T-helper 17 cell (primary cell): ENCODE measurements at places on chromosomes 13 and 19.
A peak's percentile ranks its signal among the peaks of the same experiment; 100 is the strongest.

- DNase-seq = no peak
These were observed 402 bp downstream of the ZSWIM9 start for GRCh38 chr19:48170817-48171347.

GRCh38 chr13:99406799-99407201 lies 94.5 kb upstream of the TM9SF2 start:
- DNase-seq = no peak

DNA sequence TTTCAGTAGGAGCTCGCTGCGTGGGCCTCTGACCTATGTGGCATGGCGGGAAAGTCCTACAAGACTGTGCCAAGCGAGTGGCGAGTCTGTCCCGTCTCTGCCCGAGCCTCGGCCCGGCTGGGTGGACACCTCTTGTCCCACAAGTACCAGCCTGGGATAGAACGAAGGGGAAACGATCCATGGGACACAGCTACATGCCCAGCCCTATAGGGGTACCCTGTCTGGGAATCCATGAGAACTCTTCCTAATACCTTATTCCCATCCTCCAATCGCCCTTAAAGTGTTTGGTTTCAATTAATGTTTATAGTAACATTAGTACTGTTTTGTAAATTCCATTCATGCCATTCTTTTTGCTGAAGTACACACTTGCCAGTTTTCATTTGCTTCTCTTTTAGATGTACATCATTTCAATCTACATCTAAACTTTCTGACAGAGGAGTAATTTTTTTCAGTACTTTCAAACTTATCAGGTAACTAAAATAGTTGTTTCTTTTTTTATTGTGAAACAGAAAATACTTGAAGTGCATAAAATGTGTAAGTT lies 667 bp upstream of the ZNF790 start:
- no peak for DNase-seq

- no peak for DNase-seq
These were observed 803 bp downstream of the FLT3 start for GRCh38 chr13:28099396-28100149.

GRCh38 chr13:47252627-47253026 lies 355.8 kb upstream of the HTR2A start:
- no peak for DNase-seq

GRCh38 chr13:39862900-39863299 lies 207.4 kb downstream of the COG6 start:
- no peak for DNase-seq

DNA sequence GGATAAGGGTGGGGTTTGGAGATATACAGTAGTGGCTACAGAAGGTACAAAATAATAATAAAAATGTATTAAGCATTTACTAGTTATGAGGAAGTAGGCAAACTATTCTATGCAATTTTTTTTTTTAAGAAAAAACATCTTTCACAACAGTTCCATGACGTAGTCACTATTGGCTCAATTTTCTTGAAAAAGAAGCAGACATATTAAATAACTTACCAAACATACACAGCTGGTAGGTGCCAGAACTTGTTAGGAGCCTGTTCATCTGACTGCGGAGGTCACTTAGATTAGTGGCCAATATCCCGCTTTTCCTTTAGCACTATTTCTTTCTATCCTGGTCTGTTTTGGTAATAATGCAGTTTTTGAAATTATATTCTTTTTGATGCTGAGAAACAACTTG lies 593.5 kb downstream of the KCTD12 start:
- no peak for DNase-seq

DNA sequence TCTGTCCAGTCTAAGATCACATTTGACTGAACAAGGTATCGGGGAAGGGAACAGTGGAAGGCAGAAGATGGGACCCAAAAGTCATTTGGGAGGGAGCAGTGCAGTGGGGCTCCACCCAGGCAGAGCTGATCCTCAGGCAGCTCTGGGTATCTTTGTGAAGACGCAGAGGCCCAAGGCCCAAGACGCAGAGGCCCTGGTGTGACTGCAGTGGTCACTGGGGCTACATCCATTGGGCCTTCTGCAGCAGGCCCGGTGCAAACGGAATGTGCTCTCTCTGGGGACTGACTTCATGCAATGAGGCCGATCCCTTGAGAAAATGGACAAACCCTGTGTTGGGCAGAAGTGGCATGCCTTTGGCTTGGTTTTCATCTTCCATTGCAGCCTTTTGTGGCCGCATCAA lies 463.4 kb upstream of the ZNF507 start:
- no peak for DNase-seq

DNA sequence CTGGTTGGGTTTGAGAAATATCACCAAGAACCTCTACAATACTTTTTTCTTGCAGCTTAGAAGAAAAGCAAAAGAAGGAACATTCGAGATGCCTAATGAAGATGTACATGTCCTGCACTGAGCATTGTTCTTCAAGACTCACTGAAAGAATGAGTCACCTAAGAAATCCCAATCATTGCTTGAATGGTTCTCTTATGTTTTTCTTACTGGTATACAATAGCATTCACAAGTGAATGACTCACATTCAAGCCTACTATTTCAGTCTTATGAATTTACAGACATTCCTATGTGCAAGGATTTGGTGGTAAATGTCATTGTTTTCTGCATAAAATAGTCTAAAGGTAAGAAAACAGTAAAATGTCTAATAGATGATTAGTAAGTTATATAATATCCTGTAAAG lies 594.6 kb downstream of the PCDH9 start:
- no peak for DNase-seq

GRCh38 chr13:50531917-50532899 lies 311.3 kb downstream of the DLEU7 start:
- DNase-seq = no peak

DNA sequence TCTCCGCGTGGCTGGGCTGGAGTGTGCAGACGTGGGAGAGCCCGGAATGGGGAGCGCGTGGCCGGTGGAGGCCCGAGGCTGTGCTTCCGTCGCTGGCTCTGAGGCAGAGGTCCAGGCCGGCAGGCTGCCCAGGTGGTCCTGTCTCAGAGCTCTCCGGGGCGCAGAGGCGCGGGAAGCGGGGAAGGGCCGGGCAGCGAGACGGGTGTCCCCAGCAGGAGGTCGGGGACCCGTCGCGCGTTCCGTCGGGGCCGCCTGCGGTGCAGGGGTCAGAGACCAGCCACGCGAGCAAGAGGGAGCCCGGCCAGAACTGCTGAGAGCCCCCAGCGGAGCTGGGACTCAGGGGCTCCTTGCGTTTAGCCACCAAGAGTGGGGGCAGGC lies 1.3 kb upstream of the C1QTNF9 start:
- no peak for DNase-seq

DNA sequence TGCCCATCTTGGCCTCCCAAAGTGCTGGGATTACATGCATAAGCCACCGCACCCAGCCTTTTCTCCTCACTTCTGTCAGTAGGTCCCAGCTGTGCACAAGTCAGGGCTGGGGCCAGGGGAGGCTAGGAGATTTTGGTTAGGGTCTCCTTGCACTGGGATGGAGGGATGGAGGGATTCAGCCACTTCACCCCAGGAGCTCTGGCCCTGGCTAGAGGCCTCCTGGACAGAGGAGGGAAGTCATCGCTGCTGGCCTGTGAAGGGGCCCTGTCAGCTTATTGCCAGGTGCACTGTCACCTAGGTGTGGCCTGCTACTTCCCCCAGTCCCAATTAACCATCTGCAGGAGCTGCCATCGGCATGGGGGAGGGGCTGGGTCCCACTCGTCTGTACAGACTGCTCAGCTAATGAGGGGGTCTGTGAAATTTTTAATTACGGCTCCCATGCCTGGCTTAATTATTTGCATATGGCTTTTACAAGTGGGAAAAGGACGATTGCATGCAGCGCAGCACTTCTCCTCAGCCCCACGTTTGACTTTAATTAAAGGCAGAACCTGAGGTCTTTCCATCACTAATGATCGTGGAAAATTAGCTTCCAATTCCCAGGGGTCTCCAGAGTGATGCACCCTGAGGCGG lies 52.4 kb downstream of the CHST8 start:
- DNase-seq = no peak

GRCh38 chr19:7177926-7178325 lies 108.4 kb downstream of the ZNF557 start:
- no peak for DNase-seq

- DNase-seq = no peak
These were observed 54.1 kb downstream of the MRPL57 start for GRCh38 chr13:21230516-21230915.

DNA sequence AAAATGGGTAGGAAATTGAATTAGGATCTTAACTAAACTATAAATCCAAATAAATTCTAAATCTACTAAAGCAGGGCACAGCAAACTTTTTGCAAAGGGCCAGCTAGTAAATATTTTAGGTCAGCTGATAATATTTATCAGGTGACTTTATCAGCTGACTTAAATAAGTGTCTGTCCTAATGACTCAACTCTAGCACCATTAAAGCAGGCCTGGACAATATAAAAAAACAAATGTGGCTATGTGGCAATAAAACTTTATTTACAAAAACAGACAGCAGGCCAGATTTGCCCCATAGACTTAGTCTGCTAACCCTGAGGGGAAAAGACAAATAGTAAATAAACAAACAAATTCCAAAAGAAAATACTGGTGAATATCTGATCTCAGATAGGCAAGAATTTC lies 27.7 kb upstream of the DOCK9 start:
- DNase-seq = no peak

GRCh38 chr19:7505682-7506384 lies 10.1 kb upstream of the ZNF358 start:
- DNase-seq = no peak

- DNase-seq = no peak
These were observed 7.9 kb upstream of the SLC7A9 start for GRCh38 chr19:32877323-32877912.

DNA sequence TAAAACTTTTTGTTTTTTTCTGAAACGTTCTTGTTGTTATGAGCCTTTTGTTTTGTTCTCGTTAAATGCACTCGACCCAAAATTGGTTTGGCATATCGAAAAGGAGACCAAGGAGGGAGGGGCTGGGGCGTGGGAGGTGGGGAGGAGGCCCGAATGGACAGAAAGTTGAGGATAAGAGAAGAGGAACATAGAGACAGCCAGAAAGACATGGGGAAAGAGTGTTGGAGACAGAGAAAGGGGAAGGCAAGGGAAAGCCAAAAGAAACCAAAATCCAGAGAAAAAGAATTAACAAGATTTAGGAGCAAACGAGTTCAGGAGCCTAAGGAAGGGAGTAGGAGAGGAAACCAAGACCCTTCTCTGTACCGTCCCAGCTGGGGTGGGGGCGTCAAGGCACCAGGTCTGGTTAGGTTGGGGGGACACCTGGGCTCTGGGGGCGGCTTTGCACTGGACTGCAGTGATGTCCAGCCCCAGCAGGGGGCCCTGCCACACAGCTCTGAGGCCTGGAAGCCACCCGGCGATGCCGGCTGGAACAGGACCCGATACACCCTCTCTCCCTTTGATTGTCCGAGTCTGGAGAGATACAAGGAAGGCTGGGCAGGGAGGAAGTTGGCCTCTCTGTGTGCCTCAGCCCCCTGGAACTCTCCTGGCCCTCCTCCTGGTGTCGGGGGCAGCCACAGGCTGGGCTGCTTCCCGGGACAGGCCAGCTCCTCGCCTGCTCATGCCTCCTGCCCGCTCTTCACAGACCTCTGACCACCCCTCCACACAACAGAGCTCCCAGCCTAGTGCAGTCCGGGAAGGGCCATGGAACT lies 11.6 kb upstream of the ASF1B start:
- peak; percentile 44 for DNase-seq

DNA sequence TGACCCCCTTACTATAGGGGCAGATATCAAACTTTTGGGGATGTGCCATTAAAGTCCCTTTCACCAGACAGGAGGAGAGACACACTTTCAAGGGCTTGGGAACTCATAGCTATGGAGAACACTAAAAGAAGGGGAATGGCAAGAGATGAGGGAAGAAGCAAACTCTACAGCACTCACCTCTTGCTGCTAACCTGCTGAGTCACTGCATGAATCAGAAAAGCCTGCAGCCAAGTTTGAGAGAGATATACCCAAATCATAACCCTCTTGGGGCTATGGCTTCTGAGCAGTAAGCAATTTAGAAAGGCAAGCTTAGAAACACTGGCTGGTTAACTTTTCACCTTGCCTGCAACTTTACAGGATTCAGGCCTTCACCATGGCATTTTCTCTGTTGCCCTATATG lies 1028.0 kb downstream of the UQCRFS1 start:
- no peak for DNase-seq

GRCh38 chr13:88217883-88218282 lies 546.7 kb downstream of the SLITRK5 start:
- DNase-seq = no peak

GRCh38 chr13:33845572-33846302 lies 27.8 kb downstream of the RFC3 start:
- no peak for DNase-seq

DNA sequence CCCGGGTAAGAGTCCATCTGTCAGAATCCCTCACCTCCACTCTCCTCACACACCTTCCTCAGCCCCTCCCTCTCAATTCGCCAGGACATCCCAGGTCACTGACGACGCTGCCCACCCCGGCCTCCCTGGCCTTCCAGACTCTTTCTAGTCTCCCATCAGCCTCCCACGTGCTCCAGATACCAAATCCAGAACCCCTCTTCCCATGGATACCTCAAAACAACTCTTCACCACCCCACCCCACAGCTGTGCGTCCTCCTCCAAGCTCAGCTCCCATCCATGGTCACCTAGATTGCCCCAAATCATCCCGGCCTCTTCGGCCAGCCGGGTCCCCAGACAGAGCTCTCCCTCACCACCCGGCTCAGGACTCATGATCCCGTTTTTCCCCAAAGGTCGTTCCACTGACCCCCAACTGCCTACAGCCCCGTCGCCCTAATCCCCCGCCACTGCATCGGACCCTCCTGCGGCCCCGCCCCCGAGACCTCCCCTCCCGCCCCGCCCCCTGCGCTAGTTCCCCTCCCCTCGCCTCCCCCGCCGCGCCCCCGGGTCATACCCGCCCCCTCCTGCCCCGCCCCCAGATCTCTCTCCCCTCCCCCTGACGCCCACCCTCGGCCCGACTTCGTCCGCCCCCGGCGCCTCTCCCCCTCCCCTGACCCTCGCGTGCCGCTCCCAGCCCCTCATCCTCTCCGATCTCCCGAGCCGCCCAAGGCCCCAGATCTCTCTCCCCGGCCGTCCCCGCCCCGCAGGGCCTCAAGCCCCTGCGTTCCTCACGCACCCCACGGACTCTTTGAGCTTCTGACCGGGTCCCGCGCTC lies 546 bp downstream of the UBXN6 start:
- peak; percentile 35 for DNase-seq

DNA sequence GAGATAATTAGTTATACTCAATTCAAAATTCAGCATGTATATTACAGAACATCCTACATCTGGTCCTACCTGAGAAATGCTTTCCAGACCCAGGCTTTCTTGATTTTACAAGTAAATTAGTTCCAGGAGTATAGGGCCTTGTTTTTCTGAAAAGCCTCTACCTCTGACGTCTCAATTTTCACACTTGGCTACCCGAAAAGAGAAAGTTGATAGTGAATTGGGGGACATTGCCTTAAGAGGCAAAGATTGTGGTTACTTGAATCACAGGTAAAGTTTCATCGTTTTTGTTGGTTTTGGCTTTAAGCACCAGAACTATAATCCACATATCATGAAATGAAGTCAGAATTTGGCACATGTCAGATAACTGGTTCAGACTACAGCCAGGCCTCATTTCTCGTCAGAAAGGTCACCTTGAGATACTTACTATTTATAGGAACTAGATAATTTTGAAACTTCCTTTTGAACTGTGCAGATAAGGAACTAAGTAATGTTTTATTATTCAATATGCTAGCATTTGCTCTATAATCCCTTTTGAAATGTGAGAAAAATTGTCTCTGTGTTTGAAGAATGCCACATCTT lies 30.8 kb downstream of the FAM124A start:
- DNase-seq = no peak
